Activated CD8-positive, alpha-beta T cell treated with anti-CD3 and anti-CD28 coated beads for 36 hours (primary cell): ENCODE measurements at places on chromosomes 6 and 20. TPM values are rescaled to one million over a fixed set of nuclear protein-coding genes. Genes with fewer than 3 reads are reported as not detected.

- DNase-seq, result no peak
Observed at GRCh38 chr20:63923651-63924050, 28.7 kb downstream of the DNAJC5 start.

Gene PAK1IP1
- 35.5 TPM for total RNA-seq

Gene ENPP4
- 7.3 TPM for total RNA-seq

Gene SYNDIG1
- total RNA-seq, result not detected

- no peak for DNase-seq
Observed at GRCh38 chr6:169224185-169224695, 29.4 kb downstream of the THBS2 start.

GRCh38 chr6:33445119-33445603 is 9.2 kb upstream of the ZBTB9 start:
- DNase-seq, result no peak

Gene IL17A
- not detected for total RNA-seq

DNA sequence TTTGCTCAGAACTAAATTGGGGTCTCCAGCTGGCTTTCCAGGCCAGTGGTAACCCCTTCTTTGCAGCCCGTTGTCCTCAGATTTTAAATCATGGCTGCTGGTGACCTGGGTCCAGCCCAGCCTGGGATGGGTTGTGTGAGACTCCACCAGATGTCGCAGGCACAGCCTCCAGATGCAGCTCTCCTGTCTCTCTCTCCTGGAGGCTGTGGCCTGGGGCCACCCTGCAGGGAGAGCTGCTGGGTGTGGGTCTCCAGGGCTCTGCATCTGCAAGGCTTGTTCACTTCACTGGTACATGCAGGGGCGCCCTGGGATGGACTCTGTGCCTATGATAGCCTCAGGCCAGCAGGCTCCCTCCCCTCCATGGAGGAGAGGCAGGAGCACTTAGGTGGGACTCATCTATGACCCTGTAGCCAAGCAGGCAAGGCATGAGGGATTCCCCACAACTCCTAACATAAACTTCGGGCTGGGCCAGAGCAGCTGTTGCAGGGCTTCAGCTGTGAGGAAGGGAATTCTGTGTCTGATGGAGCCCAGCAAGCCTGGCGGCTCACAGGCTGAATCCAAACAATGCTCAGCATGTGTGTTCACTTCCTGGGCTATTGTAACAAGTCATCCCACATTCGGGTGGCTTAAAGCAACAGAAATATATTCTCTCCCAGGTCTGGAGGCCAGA is 94.7 kb upstream of the NXT1 start:
- DNase-seq, result no peak
